ENCODE measurements at places on chromosomes 12 and 14.

GRCh38 chr12:53572134-53572758 lies 53.9 kb downstream of the ATF7 start:
- no peak for DNase-seq

DNA sequence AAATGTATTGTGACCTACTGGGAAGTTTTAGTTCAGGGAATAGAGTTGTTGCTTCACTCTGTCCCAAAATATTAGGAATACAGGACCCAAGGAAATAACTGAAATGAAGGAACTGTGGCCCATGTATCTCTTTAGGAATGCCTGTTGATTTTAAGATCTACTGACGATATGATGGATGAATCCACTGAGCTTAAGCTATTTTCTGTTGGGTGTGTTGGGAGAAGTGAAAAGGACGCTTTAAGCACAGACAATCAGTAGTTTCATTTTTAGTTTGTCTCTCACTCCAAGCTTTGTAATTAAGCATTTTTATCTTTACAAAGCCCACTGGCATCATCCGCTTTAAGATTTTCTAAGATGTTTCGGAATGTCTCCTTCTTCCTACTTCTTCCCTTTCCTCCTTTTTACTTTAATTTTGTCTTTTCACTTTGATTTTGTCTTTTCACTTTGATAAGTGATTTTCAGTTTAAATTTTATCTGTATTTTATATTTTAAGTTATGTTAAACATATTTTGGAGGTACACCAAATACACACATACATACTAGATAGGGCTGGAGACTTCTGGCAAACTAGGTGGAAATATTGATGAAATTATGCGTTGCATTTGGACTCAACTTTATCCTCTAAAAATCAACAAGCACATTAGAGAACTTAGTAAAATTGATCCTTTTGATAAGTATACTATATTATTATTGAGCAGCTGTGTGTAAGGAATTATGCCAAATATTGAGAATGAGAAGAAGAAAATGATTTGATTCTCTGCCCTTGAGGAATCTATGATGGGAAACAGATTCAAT lies 52.3 kb upstream of the USP44 start:
- no peak for DNase-seq

- no peak for DNase-seq
Observed at GRCh38 chr14:94089479-94089878, 8.4 kb downstream of the IFI27L1 start.

DNA sequence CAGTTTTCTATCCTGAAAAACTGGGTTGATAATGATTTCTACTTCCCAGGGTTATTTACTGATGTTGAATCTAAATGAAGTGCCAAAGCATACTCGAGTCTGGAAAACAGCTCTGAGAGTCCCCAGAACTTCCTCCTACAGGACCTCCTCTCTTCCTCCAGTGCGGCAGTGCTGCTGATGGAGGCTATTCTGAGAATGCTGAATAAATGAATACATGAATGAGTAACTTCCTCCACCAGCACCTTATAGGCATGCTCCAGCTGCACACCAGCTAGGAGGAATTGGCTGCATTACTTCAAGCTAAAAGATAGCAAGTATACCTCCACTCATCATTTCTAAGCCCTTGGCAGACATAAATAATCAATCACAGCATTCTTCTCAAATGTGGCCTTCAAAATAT lies 448.8 kb upstream of the CCDC196 start:
- DNase-seq, result no peak

DNA sequence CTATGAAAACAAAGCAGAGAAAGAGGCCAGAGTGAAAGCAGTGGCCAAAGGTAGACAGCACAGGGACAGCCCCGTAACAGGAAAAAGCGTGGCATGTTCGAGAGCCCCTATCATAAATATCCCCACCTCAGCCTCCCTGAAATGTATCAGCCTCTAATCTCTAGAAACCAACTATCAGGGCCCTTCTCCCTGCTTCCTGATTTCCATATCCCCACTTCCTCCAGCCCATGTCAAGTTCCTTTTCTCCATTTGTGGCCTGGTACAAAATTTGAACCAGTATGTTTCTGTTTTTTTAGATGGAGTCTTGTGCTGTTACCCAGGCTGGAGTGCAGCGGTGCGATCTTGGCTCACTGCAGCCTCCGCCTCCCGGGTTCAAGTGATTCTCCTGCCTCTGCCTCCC lies 16.9 kb downstream of the DEPDC4 start:
- DNase-seq, result no peak

DNA sequence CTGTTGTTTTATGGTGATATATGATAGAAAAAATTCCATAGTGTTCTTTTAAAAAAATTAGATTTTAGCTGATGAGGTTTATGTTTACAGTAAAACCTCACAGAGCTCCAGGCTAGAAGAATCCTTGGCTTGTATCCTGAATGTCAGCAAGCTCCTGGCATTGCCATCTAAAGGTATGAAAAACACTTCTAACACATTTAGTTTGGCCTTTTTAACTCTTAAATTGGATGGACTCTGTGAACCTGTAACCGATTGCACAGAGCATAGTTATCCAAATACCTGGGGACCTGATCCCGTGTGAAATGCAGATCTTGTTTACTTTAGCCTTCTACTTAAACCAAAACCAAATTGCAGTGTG lies 241.1 kb upstream of the DCN start:
- DNase-seq, result no peak
